ENCODE measurements at places on chromosomes 6 and 20. TPM values are rescaled to one million over a fixed set of nuclear protein-coding genes. Genes with fewer than 3 reads are reported as not detected.

- DNase-seq, result peak; percentile 61
Measured at GRCh38 chr6:123715006-123715863, 78.5 kb upstream of the TRDN start.

LY6G5C gene
- total RNA-seq, result 2.7 TPM

HLA-G gene
- total RNA-seq, result not detected

KCNB1 gene
- 9.0 TPM for total RNA-seq

GRCh38 chr6:160076009-160076408 is 45.6 kb upstream of the SLC22A1 start:
- no peak for DNase-seq

- DNase-seq, result no peak
Measured at GRCh38 chr6:71137973-71138372, 150.6 kb upstream of the OGFRL1 start.

MPIG6B gene
- total RNA-seq, result not detected

- no peak for DNase-seq
Measured at GRCh38 chr6:7540595-7540994, 876 bp upstream of the DSP start.

DNA sequence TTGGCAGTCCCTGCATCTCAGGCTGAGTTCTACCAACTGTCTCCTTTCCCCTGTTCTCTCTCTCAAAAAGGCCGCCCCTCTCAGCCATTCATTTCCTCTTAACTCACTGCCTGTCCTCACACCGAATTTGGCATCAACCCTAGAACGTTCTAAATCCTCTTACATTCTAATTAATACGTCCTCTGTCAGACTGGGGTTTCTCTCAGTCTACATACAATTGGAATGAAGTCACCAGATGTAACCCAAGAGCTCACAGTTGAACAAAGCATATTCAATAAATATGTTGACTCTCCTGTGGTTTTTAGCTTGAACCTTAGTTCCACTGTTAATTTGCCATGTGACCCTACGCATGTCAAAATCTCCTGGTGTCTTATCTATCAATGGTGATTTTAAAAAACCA is 269.6 kb downstream of the CLIC5 start:
- peak; percentile 44 for DNase-seq

- DNase-seq, result peak; percentile 84
Measured at GRCh38 chr6:28281288-28282064, at the start of gene PGBD1. Gene PGBD1, plus strand, starts transcription at chr6:28281572. Its CDS starts 2,242 bp downstream, at chr6:28283814.

SMLR1 gene
- total RNA-seq, result not detected

GRCh38 chr6:36556281-36556680 is 9.0 kb upstream of the STK38 start:
- no peak for DNase-seq

DNA sequence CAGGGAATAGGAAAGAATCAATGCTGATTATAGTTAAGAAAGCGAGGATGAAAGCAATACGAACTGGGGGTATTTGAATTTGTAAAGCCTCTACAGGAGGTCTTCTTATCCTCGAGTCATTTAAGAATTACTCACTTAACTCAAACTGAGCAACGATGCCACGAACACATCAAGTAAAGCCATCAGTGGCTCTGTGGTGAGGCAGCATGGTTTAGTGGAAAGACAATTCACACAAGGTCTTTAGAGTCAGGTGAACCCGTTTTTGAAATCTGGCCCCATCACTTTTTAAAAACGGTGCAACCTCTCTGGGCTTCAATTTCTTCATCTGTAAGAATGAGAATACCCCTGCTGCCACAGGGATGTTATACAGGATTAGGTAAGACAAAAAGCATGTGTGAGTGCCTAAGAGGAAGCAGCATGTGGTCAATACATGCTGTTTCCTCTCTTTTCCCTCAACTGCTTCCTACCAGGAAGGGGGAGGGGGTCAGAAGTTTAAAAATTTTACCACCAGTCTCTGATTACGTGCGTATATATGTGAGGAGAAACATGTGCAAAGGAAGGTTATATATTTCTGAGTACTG is 162.0 kb downstream of the BTBD9 start:
- no peak for DNase-seq

ASIP gene
- not detected for total RNA-seq

PRND gene
- not detected for total RNA-seq

HBS1L gene
- 152 TPM for total RNA-seq

TINAG gene
- 0.72 TPM for total RNA-seq

GRCh38 chr6:83849127-83849526 is 4.0 kb upstream of the RIPPLY2 start:
- no peak for DNase-seq

DNA sequence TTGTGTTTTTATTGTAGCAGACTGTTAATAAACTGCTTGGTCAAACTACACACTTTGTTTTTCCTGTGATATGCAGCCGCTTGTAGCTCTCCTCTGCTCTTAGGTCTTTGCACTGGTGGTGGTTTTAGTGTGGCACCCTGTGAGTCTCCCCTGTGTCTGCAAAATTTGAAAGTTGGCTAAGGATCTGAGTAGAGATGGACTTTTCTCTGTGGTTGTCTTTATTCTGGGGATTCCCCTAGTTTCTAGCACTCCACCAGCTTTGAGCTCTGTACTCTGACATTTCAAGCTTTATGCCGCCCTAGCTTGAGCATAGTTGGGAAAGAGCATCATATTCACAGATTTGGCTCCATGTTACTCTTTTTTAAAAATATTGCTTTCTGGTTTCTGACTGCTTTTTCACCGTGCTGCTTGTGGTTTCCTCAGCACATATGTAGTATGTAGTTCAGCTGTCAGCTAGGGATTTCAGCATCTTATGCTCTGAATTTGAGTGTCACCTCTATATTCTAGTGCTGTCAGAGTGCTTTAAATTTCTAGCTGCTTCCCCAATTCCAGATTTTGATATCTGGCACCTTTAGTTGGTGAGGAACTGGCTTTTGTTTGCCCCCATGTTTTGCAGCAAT is 25.4 kb downstream of the CDYL start:
- DNase-seq, result no peak

GRCh38 chr20:18847226-18847755 is 33.7 kb downstream of the SCP2D1 start:
- no peak for DNase-seq

DNA sequence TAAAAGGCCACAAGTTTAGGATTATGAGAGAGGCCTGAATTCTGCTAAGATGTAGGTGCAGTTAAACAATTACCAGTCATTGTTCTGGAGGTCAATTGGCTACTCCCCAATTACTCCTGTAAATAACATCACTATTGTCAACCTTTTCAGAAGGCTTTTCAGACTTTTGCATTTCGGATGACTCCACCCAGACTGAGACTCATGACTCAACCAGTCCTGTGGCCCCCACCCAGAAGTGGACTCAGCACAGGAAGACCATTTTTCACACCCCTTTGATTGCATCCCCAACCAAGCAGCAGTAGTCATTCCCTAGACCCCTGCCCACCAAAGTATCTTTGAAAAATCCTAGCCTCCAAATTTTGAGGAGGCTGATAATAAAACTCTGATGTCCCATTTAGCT is 139.3 kb upstream of the SLC22A16 start:
- DNase-seq, result no peak

GRCh38 chr20:2314759-2315439 is 19.1 kb downstream of the TGM3 start:
- peak; percentile 81 for DNase-seq

DNA sequence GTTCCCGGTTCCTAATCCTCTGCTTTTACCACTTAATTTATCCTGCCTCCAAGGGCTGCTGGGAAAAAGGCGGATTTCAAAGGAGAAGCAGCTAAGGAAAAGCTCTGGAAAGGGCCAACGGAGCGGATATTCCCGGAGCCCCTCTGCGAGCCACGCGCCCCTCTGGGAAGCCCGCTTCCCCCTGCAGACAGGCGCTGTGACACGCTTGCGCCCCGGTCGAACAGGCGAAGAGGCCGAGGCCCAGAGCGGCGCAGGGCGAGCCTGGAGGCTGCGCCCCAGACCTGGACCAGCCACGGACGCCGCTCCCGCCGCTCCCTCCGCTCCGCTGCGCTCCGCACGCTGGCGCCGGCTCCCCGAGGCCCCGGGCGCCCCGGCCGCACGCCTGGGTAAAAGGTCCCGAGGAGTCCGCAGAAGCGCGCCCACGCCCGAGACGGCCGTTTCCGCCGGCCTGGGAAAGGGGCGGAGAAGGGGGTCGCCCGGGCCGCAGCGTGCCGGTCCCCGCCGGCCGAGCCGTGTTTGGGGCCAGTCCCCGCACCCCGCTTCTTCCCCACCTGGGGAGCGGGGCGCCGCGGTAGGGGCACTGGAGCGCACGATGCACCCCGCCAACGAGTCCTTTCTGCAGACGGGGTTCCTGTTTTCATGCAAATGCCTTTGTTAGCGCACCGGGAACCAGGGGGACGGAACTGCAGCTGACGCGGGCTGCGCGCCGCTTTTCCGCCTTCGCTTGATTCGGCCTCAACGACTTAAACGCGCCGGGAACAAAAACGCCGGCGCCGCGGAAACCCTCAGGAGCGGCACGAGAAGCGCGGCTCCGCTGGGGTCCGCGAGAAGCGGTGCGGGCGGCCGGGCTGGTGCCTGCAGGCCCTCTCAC is 91.9 kb upstream of the SIRPA start:
- DNase-seq, result no peak

- DNase-seq, result no peak
Measured at GRCh38 chr6:151445482-151445881, 6.4 kb downstream of the RMND1 start.

DNA sequence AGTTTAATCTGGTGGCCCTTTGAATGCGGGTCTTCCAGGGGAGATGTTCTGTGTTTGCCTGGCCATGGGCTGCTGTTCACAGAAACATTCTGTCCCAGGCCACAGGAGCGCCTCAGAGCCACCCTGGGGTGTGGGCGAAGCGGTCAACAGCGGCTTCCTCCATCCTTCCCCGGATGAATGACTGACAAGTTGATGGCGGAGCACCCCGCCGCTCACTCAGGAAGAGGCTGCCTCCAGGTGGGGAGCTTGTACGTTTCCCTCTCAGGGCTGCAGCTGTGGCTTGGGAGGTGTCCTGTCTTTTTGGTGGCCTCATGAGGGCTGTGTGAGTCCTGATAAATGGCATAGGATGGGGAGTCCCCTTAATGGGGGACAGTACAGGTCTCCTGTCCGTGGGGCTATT is 178.4 kb downstream of the NRN1 start:
- no peak for DNase-seq

DNA sequence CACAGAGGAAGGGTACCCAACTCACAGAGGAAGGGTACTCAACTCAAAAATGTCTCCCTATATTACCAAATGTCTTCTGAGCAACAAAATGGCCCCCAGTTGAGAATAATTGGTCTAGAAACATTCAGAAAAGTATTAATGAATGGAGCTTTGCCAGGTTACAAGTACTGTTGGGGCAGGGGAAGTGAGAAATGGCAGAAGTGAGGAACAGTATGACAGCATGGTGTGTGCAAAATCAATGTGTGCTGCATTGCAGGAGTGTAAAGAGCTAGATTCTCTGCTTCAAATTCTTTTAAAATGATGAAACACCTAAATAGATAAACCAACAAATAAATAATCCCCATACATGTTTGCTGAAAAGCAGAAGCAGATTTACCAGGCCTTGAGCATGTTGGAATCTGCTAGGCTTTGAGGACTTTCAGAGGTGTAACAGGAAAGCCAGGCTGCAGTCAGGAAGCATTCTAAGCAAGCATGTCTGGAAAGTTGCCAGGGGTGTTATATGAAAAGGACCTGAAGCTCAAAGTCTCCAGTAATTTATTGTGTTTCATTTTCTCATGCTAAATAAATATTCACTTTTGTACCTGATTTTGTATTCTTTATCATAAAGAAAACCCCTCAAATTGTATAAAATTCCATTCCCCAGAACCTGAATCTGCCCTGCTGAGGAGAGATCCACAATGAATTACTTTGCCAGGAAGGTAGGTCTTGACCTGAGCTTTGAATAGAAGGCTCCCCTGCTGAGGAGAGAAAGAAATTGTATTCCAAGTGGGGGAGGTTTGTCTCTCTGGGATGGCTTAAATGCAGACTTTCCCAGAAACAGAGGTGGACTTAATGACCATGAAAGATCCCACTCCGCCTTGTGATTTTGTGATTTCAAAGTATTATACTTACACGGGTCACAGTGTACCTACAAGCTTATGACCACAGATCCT is 265.0 kb upstream of the MARCKS start:
- peak; percentile 33 for DNase-seq

DNA sequence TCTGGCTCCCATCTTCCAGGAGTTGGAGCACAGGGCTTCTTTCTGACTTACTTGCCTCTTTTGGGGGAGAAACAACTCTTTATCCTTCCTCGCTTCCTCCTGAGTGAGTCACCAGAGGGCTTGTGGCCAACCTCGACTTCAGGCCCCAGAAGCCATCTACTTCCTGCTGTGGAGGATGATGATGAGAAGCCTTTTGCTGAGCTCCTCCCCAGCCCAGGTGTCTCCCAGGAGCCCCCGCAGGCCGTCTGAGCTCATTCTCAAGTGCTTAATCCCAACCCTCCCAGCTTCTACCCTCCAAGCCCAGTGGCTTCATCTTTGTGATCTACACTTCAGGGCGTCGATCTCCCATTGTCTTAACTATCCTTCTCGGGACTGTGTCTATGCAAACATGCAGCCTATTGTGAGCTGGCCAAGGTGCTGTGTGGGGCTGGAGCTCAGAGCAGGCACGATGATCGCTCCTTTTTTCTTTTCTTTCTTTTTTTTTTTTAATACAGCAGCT is 27.9 kb downstream of the SDCBP2 start:
- no peak for DNase-seq

GRCh38 chr6:31308845-31309175 is 36.9 kb upstream of the HLA-C start:
- DNase-seq, result no peak

CST2 gene
- total RNA-seq, result not detected

GRCh38 chr6:157510323-157511188 is 129.6 kb downstream of the ZDHHC14 start:
- no peak for DNase-seq

- DNase-seq, result no peak
Measured at GRCh38 chr20:49916146-49917002, 1.0 kb upstream of the SPATA2 start.

SASH1 gene
- 39.4 TPM for total RNA-seq

DNA sequence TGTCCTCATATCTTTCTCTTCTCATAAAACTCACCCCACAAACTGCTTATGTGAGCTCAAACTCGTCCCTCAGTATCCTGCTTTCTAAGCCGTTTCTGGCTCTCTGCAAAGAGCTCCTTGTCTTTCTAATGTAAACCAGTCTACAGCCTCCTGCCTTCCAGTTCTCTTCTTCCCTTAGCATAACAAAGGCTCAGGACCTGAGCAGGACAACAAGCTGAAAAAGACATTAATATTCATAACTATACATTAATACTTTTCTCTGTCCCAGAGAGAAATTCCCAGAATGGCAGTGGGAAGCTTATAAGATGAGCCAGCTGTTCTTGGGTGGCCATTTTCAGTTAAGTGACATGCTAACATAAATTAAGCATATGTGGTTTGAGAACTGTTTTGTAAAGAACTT is 207.0 kb upstream of the TCF21 start:
- DNase-seq, result no peak

- no peak for DNase-seq
Measured at GRCh38 chr6:65786815-65787214, 79.8 kb upstream of the EYS start.

ZC3H12D gene
- 0.05 TPM for total RNA-seq

TPX2 gene
- 10.5 TPM for total RNA-seq

DNA sequence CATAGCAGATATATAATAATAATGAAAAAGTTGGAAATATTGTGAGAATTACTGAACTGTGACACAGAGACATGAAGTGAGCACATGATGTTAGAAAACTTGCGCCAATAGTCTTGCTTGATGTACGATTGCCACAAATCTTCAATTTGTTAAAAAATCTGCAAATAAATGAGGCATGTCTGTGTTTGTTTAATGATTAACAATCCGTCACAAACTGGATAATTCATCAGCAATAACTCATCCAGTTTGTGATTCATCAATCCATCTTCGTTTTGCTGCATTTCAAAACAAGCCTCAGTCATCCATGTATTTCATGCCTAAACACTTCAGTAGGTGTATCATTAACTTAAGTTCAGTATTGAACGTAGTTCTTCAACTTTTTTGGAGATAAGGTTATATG is 25.5 kb upstream of the SMIM26 start:
- no peak for DNase-seq
